ENCODE measurements at places on chromosomes 16 and 17.

DNA sequence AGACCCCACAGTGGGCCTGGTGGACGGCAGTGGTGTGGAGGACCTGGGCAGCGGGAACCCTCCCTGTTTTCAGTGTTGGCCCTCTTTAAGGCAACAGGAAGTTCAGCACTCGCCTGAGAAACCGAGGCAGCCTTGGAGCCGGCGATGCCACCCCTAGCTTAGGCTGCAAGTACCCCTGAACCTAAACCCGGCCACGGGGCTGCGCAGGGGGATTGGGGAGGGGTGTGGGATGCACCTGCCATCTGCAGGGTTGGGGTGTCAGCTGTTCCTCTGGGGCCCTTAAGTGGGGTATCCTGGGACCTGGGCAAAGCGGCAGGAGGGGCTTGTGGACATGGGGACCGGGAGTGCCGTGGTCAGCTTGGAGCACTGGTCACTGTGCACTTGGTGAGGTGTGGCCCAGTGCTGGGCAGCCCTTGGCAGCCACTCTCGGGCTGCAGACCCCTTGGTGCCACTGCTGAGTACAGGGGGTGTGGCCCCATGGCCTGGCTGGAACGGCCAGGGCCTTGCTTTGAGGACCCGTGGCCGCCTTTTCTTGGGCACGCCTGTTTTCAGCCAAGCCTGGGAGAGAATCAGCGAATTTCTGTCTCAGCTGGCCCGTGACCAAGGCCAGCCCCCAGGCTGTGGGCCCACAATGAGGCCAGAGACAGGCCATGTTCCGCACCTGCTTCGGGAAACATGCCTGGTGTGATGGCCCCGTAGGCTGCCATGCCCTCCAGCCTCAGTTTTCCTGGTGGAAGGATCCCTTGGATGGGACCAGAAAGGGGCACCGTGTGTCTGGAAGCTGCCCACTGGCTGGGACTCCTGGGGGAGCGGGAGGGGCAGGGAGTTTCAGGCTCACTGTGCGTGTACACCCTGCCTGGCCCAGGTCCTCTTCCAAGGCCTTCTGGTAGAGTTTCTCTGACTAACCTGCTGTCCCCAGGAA lies 4.1 kb upstream of the SLC25A10 start:
- no peak for DNase-seq

GRCh38 chr16:1772362-1772907 lies at the start of gene EME2:
TSS of gene EME2 (plus strand) at chr16:1772810. CDS start at chr16:1773228, 418 bp downstream.
- DNase-seq = peak; percentile 83

DNA sequence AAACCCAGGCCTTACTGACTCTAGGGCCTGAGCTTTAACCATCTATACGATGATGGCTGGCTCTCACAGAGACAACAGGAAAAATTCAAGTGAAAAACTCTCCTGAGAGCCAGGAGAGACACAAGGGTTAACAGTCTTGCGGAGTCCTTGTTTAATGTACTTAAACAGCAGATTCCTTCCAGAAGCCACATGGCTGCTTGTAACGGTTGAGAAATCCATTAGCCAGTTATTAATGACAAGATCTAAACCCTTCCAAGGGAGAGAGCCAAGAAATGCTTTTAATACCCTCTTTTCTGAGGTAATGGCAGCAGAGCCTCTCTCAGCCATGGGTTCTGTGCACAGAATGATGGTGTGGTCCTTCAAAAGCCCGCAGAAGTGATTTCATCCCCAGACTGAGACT lies 5.2 kb upstream of the ALDOA start:
- no peak for DNase-seq

DNA sequence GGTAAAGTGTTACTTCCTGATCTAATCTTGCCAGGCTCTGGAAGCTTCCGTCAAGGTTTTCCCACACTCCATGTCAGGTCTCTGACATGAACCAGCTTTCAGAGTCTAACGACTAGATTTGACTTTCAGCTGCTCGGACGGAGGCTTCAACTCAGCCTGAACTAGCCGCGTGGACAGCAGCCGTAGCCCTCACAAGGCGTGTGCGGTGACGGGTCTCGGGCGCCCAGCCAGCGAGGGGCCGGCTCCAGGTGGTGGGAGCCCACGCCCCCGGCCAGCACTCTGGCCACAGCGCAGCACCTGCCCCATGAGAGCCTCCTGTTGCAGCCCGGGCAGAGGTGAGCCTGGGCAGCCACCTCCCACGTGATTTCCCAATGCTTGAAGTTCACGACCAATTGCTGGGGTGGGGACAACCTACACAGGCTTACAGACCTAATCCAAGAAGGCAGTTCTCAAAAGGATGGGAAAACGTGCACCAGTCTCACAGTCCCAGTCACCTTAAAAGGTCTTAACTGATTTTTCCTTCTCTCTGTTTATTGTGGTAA lies 45.5 kb downstream of the TBC1D16 start:
- no peak for DNase-seq

GRCh38 chr16:27969574-27969973 lies 93.9 kb downstream of the GSG1L start:
- no peak for DNase-seq
